ENCODE measurements at places on chromosomes 13 and 19. TPM values are rescaled to one million over a fixed set of nuclear protein-coding genes. Genes with fewer than 3 reads are reported as not detected.

GRCh38 chr13:50711996-50712395 is 131.5 kb downstream of the DLEU7 start:
- DNase-seq = no peak

DNA sequence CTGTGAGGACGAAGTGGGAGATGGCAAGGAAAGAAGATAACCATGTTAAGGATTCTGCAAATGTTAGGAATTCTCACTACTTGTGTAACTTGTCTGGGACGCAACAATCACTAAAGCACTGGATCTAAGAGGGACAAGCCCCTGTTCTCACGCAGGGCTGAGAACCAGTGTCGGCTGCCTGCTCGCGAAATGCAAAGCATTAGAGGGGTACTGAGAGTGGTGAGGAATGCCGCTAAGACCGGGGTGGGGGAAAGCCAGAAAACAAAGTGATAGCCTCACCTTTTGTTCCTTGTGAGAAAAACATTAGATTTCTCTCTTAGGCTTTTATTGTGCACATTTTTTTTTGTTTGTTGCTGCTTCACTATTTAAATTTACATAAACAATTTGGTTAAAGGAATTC is 241.9 kb downstream of the ABCC4 start:
- DNase-seq = no peak

DNA sequence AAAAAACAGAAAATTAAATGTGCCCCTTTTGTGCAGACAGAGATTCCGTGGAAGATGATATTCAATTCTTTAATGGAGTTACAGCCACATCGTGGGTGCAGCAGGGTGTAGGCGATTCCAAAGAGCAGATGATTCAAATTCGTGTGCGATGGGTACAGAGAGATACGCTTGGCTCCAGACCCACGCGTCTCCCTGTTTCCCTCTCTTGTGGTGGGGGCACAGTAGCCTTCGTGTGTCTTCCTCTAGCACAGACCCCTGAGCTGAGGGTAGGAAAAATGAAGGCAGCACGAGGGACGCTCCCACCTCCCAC is 4.8 kb downstream of the TSPAN16 start:
- DNase-seq = no peak

Gene CKAP2
- total RNA-seq = 14.0 TPM

DNA sequence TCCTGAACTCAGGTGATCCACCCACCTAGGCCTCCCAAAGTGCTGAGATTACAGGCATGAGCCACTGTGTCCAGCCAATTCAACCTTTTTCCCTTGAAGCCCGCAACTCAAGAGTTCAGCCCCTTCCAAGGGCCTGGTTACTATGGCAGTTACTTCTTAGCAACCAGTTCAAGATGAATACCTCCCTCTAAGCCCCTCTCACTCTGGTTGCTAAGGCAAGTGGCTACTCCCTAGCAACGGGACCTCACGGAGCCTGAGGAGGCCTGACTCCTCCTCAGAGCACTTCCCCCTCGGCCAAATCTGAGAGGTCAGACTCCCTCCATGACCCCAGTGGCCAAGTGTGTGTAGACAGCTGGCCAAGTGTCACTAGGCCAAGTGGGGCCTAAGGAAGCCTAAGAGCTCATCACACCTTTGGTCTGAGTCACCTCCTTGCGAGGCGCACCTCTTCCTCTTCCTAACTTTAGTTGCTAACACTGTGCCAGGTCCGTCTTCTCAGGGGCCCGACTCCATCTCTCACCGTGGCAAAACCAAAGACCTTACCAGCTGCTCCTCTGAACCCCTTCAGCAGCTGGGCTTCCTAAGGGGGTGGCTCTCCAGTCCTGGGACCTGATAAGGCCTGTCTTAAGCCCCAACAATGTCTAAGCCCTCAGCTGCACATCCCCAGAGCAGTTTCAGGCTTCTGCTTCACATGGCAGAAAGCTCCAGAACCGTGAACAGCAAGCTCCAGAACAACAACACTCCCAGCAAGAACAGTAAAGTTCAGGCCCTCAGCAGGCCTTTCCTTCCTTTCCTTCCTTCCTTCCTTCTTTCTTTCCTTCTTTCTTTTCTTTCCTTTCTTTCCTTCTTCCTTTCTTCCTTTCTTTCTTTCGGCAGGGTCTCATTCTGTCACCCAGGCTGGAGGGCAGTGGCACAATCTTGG is 9.6 kb downstream of the CD37 start:
- no peak for DNase-seq

Gene RTBDN
- total RNA-seq = not detected

Gene ZNF571
- 15.6 TPM for total RNA-seq

Gene CACNA1A
- 26.7 TPM for total RNA-seq

Gene POU4F1
- total RNA-seq = 1.2 TPM

GRCh38 chr13:31011193-31011860 is 78.9 kb downstream of the TEX26 start:
- no peak for DNase-seq

Gene IFT88
- 14.0 TPM for total RNA-seq

Gene PCDH17
- 1.7 TPM for total RNA-seq

Gene ELAVL3
- total RNA-seq = 1.2 TPM

DNA sequence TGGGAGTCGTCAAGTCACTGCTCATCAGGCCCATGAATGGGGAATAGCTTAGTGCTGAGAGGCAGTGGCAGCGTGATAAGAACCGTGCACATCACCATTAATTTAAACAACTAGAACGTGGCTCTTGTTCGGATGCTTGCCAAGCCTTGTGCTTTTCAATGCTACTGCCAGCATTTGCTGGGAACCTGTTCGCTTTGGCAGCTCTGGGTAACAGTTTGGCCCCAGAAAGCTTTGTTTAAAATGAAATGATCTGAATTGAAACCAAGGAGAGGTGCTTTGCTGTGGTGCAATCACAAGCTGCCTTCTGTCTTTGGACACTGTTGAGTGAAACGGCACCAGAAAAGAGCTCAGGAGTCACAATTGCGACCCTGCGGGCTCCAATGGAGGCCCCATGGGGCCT is 53.5 kb upstream of the OLFM4 start:
- DNase-seq = no peak

DNA sequence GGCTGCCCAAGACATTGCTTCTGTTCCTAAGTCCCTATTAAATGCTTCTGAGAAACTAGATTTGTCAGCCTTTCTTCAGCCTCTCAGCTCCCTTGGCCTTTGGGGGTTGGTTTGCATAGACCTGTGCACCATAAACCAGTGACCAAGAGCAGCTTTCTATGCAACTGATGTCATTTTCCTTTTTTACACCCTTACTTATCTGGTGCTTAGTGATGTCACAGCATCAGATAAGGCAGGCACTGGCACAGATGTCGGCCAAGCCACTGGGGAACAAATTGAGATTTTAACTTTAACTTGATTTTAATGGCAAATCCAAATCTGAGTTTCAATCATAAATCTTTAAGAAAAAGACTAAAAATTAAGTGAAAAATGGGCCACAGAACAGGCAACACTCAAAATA is 59.8 kb downstream of the RUBCNL start:
- no peak for DNase-seq

DNA sequence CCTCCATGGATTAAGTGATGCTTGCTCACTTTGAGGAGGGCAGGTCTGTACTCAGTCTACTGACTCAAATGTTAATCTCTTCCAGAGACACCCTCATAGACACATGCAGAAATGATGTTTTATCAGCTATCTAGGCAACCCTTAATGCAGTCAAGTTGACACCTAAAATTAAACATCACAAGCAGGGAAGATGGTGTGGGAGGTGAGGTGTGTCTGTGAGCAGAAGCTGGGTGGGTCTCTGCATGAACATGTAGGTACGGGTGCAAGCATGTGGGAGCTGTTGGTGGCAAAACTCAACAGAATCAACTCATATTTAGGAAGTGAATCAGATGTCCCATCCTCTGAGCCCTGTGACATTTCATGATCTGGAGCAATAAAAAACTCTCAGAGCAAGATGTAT is 249.2 kb upstream of the SGCG start:
- no peak for DNase-seq

DNA sequence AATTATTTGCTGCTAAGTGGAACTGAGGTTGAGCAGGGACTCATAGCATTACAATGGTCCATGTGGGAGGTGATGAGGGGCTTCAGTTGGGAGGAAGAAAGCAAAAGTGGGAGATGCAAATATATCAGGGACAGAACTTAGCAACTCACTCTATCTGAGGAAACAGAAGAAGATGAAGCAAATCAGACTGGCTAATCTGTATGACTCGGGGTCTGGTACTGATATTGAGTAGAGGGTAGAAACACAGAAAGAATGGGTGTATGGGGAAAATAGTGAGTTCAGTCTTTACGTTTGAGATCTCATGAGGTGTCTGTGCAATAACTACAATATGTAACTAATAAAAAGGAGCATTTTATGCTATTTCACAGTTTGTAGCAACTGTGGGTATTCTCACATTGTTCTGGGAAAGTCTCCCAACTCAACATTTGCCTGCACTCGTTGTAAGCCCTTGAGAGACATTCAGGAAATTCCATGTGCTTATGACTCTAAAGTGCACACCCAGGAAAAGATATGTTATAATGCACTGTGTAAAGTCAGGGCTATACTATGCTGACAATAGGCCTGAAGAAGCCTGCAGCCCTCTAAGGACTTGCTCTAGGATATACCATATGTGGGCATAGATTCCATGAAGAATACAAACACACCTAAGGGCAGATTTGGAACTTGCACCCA is 183.5 kb downstream of the SPRY2 start:
- DNase-seq = peak; percentile 82

Gene SYCN
- not detected for total RNA-seq

Gene ZNF302
- 24.1 TPM for total RNA-seq

GRCh38 chr13:81246556-81246955 is 905.6 kb upstream of the SPRY2 start:
- no peak for DNase-seq

Gene LGALS14
- not detected for total RNA-seq

Gene COPE
- 77.0 TPM for total RNA-seq

DNA sequence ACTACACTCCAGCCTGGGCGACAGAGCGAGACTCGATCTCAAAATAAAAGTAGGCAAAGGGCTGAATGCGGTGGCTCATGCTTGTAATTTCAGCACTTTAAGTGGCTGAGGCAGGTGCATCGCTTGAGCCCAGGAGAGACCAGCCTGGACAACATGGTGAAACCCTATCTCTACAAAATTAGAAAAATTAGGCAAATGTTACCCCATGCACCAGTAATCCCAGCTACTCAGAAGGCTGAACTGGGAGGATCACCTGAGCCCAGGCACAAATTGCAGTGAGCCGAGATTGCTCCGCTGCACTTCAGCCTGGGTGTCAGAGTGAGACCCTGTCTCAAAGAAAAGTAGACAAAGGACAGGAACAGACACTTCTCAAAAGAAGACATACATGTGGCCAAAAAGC is 9.9 kb upstream of the LGALS13 start:
- no peak for DNase-seq

Gene TICAM1
- total RNA-seq = 4.6 TPM
